ENCODE measurements at places on chromosomes 11 and 22.

DNA sequence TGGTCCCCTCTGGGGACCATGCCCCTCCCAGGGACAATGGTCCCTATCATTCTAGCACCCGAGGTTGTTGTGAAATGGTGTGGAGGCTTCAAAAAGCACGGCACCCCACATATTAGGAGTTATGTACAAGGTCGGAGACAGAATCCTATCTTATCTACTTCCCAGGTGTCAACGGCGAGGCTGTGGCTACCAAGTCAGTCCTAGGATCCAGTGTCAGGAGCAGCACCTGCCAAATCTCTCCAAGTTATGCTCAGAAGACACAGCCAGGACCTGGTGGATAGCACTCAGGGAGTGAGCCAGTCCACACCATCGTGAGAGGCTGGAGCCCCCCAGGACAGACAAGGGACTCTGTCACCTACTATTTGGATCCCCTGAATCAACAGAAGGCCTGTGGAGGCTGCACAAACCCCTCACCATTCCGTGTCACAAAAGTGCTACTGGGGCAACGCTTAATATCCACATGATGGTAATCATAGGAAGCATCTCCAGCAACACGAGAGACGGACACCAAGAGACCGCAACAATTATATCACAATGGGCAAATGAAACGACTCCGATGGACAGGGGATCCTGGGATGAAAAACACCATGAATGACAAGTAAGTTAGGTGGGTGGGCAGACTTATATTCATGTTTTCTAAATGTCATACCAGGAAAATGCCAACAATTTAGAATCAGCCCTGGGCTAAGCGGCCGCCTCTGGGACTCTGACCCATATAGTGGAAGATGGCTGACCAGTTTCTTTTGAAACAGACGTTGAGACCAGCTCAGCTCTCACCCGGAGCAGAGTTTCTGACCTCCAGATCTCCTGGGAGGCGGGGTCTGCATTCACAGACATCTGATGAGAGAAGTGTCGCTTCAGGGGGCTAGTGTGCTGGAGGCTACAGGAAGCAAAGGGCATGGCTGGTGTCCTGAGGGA, 108.4 kb downstream of the MED15 start:
- DNase-seq, result no peak

DNA sequence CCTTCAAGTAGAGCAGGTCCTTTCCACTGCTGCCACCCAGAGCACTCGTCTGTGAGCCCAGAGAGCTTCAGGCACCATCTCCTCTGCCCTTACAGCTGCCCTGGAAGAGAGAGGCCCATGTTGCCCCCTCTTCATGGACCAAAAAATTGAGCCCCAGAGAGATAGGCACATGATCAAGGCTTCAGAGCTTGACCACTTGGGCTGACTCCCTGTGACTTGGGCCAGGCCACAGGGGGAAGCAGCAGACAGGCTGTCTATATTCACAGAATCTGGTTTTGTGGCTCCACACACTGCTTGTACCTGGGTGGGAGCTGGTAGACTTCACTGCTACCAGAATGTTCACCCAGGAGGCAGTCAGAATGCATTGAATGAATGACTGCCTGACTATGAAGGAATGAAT, 58.2 kb downstream of the SMIM38 start:
- DNase-seq, result no peak

GRCh38 chr22:43476341-43476740, 64.5 kb downstream of the MPPED1 start:
- DNase-seq, result no peak

- DNase-seq, result no peak
Measured at GRCh38 chr11:134502153-134502550, 90.1 kb upstream of the B3GAT1 start.

DNA sequence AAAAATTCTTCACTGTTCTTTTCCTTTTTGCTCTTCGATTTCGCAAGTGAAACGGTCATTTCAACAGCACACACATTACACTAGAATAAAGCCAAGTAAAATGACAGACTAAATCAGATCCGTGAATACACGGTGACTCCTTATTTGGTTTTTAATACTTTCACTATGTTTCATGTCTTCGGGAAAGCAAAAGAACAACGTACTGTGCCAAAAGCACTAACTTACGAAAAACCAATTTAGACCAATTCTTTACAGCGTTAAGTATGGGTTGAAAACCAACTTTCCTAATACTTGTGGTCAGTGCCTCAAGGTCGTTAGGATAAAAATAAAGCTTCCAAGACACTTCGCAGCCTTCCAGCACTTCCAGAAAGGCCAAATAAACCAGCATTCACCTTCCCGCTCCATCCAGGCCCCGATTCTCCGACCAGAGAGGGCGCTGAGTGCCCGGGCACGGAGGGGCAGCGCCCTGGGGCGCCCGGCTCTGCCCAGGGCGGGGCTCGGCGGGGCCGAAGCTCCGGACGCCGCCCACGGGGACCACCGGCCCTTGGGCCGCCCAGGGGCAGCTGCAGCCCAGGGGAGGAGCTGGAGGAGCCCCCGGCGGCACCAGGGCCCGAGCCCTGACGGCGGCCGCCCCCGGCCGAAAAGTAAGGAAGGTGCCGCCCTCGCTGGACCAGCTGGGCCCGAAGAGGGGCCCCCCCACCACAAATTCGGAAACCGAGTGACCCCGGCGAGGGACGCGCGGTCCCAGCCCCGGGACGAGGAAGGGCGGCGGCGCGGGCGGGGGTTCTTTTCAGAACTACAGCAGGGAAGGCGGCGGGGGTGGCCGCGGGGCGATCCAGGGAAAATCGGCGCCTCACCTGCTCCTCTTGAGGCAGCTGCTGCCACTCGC, 499 bp downstream of the ATL3 start:
- DNase-seq, result peak; percentile 53

DNA sequence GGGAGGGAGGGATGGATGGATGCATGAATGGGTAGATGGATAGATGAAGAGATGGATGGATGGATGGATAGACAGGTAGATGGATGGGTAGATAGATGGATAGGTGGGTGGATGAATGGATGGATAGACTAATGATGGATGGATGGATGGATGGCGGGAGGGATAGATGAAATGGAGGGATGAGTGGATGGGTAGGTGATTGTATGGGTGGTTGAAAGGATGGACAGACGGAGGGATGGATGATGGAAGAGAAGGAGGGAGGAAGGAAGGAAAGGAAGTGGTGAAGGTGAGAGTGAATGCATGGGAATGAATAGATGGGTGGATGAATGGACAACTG, 3.7 kb upstream of the TNNT3 start:
- no peak for DNase-seq

- DNase-seq, result no peak
Measured at GRCh38 chr11:85947431-85948272, 92.5 kb downstream of the CCDC83 start.

- DNase-seq, result no peak
Measured at GRCh38 chr22:43905681-43906080, 13.9 kb upstream of the PNPLA5 start.

- no peak for DNase-seq
Measured at GRCh38 chr11:112377946-112378345, 117.3 kb upstream of the PLET1 start.

GRCh38 chr11:67256477-67257135, 9.7 kb upstream of the GRK2 start:
- no peak for DNase-seq

- DNase-seq, result no peak
Measured at GRCh38 chr11:130455483-130456127, 7.2 kb downstream of the ADAMTS15 start.

- DNase-seq, result no peak
Measured at GRCh38 chr11:133924661-133925060, 32.1 kb downstream of the IGSF9B start.
